ENCODE measurements at places on chromosomes 13 and 19. TPM values are rescaled to one million over a fixed set of nuclear protein-coding genes. Genes with fewer than 3 reads are reported as not detected.

DNA sequence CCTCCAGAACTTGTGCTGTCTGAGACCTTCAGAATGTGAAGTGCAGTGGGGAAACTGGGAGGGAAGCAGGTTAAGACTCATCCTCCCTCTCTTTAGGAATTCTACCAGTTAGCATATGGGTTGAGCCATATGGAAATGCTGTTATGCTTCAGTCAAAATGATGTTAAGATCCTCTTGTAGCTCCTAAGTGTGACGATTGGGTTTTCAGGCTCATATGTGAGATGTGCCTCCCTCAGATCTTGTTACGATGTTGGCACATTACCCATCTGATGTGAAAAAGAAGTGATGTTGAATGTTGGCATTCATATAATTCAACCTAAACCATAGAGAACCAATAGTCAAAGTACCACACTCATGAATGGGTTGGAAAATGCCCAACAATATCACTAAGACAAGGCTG lies 67.8 kb upstream of the IPO5 start:
- no peak for DNase-seq
- no peaks in the 10 kb centered on the region for H3K27me3 ChIP-seq
- H3K4me1 ChIP-seq = peaks cover 11% of the 10 kb centered on the region
- no peaks in the 10 kb centered on the region for H3K36me3 ChIP-seq

- no peaks in the 10 kb centered on the region for H3K36me3 ChIP-seq
- peaks cover 11% of the 10 kb centered on the region for H3K4me1 ChIP-seq
- no peak overlapping the region for H3K4me3 ChIP-seq
- DNase-seq = no peak
- no peak overlapping the region for H3K27ac ChIP-seq
These were observed 122.6 kb upstream of the SLC10A2 start for GRCh38 chr13:103188713-103189326.

DNA sequence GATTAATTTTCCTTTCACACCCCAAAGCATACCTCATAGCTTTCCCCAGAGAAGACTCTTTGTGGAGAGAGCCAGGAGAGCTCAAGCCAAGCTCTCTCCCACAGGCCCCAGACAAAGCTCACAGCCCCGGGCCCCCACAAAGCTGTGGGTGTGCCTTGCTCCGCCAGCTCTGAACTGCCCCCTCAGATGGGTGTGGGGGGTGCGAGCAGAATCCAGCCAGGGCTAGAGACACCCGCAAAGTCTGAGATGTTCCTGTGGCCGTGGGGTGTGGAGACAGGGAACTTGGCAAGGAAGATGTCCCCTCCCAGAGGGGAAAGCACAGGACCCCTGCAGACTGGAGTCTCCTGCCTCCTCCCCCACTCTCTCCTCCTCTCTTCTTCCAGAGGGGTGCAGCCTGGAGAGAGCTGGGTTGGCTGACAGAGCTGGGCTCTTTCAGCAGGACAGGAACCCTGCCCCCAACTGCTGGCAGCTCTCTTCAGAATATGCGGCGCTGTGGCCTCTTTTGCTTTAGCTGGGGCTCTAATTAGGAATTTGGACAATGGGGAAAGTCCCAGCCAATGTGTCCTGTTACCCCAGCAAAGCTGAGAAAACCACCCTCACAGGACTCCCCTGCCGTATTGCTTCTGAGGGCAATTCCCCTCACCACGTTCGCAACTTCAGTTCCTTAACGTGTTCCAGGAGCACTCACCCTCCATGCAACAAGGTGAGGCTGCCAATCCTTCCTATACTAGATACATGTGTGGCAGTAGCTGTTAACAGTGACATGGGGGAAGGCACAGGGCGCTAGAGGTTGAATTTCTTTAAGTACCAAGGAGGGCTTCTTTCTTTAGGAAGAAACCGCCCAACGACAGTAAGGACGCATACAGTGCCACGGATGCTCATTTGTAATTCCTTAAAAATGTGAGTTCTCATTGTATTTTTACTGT lies 170.0 kb downstream of the COL4A1 start:
- peak overlapping the region; percentile 84 for H3K4me3 ChIP-seq
- H3K36me3 ChIP-seq = no peaks in the 10 kb centered on the region
- H3K27ac ChIP-seq = peak overlapping the region; percentile 68
- H3K4me1 ChIP-seq = peaks cover 34% of the 10 kb centered on the region
- DNase-seq = no peak
- H3K27me3 ChIP-seq = no peaks in the 10 kb centered on the region

LILRB2 gene
- total RNA-seq = not detected

S1PR5 gene
- 0.83 TPM for total RNA-seq

IGFL4 gene
- not detected for total RNA-seq

- H3K27ac ChIP-seq = peak overlapping the region; percentile 84
- H3K27me3 ChIP-seq = no peaks in the 10 kb centered on the region
- H3K4me3 ChIP-seq = no peak overlapping the region
These were observed 344.6 kb downstream of the RFC3 start for GRCh38 chr13:34162544-34162933.

FSTL3 gene
- 109 TPM for total RNA-seq
